ENCODE measurements at places on chromosomes 6 and 20. TPM values are rescaled to one million over a fixed set of nuclear protein-coding genes. Genes with fewer than 3 reads are reported as not detected.
A peak's percentile ranks its signal among the peaks of the same experiment; 100 is the strongest.

- no peak for DNase-seq
Observed at GRCh38 chr6:35718911-35719381, 17.9 kb upstream of the ARMC12 start.

DNA sequence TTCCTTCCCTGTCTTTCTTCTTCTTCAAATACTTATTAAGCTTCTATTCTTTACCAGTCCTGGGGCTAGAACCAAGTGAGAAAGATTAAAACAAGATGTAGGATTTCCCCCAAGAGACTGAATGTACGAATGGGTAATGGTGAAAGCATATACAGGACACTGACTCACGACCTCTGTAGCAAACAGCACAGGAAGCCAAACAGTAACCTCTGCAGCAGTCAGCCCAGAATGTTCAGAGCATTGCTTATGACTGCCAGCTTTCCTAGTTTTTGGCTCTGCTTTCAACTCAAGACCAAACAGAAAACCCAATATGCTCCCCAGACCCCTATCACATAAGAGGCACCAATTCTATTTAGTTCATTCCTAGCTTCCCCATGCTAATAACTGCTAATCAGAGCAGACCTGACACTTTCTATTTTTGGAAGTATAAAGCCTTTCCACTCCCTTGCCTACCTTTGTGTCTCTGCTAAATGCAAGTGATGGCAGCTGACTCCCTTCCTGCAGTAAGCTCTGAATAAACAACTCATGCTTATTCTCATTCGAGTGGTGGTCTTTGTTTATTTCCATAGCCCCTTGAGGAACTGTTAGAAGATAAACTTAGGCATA lies 690.6 kb downstream of the EPM2A start:
- no peak for DNase-seq

- DNase-seq, result no peak
Observed at GRCh38 chr6:25899123-25899522, 25.1 kb upstream of the SLC17A3 start.

DNA sequence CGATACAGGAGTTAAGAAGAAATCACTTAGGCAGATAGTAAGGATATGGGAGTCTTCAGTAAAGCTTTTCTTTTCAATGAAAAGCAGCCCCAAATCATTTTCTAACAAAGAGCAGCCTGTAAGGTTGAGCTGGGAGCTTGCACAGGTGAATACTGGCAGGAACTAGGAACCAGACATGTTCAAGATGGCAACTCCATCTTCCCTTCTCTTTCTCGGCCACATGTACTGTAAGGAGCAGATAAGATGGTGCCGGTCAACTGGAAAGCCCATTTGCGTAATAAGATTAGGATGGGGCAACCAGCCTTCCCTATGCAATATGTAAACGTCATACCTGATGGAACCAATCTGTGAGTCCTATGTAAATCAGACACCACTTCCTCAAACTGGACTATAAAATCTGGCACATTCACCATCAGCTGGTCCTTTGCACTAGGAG lies 46.2 kb upstream of the RNGTT start:
- DNase-seq, result no peak

- peak; percentile 50 for DNase-seq
Observed at GRCh38 chr20:38165089-38165965, at the start of gene TGM2. TGM2 (minus strand) TSS chr20:38165270; CDS start chr20:38165198, 72 bp downstream.

- DNase-seq, result no peak
Observed at GRCh38 chr6:164693944-164694343, 615.5 kb downstream of the C6orf118 start.

DNA sequence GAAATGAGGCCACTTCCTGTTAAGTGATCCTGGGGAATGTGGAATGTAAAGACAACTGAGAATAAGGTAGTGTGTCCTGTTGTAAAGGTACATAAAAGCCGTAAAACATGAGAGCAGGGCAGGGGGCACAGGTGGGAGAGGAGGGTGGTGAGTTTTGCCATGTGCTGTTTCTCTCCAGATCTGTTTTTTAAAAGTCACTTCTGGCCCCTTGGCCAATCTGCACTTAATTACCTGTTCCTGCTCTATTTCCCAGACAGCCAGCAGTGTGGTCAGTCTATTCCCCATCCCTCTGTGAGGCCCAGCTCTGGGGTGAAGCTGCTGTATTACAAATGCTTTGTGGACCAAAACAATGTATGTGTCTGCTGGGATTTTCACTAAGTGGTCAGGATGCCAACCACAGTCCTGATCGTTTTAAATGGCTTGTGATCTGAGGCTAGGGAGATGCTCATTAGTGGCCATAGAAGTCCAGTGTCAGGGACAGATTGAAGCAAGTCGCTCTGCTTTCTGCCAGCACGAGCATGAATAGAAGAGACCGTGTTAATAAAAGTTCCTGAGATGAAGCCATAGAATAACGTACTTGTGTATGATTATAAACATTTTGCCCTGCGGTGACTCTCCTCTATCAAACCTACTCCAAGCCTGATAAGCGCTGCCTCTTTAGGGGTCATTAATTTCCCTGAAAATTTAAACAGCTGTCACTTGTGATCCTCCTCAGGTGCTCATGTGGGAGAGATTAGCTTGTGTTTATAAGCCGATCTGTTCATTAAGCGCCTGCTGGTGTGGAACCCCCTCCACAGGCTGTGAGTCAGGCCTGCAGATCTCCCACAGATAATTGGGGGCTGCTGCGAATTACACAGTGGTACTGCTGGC lies 111.8 kb upstream of the CENPW start:
- no peak for DNase-seq

DNA sequence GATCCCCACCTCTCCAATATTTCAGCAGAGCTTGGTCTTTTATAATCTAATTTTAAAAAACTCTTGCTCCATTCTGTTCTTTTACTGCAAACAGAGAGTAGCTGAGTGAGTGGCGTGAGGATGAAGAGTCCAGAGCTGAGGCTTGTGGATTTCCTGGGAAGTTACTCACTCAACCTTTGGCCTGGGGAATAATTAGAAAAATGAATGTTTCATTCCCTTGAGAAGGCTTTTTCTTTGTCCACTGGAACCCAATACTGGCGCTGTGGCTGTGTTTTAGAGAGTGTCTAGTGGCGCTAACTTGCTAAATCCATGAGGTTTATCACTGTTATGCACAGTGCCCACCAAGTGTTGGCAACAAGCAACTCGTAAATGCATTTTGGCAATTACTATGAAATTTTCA lies 251.5 kb downstream of the HIVEP2 start:
- DNase-seq, result no peak

- DNase-seq, result no peak
Observed at GRCh38 chr20:53972179-53972578, 98.2 kb downstream of the BCAS1 start.

DNA sequence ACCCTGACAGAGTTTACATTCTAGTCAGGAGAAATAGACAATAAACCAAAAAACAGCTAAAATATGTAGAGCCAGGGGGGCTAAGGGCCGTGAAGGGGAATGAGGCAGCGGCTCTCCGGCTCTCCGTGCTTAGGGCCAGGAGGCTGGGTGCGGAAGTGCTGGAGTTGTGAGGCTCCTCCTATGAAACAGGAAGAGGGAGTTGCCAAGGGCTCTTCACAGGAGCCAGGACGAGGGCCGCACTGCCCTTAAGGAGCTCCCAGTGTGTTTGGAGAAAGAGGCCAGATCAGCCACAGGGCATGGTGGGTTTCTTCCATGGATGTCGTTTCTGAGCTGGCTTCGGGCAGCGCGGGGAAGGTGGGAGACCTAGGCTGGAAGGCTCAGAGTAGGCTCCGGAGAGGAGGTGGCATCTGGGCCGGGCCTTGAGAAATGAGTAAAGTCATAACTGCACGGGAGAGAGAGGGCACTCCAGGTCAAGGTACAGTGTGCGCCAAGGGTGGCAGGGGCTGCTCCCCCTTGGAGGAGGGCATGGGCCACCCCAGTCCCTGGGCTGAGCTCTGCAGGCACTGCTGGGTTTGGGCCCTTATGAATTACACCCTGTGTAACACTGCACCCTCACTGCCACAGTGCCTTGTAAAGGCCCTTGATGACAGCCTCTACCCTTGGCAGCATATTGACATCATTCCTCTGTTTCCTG lies 20.8 kb upstream of the MLN start:
- DNase-seq, result no peak

- no peak for DNase-seq
Observed at GRCh38 chr20:42714298-42715141, 475.2 kb downstream of the PTPRT start.

- peak; percentile 81 for DNase-seq
Observed at GRCh38 chr6:118776607-118777549, 117.1 kb upstream of the ASF1A start.

DNA sequence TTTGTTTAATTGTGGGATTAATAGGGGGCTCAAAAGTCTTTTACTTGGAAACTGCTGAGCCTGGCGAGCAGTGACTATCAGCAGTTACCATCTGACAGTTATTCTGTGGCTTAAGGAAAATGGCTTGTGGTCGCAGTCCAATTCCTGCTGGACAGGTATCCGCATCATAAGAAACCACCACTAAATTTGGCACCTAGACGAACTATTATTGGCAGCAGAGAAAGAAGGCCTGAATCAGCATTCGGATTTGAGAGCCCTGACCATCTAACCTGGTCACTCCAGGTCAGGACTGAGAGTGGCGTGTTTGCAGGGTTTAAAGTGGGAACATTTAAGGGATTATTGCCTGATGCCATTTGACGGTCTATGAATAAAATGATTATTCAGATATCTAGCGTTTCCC lies 146.4 kb downstream of the RPS12 start:
- DNase-seq, result no peak

- peak; percentile 49 for DNase-seq
Observed at GRCh38 chr6:149990661-149991471, 27.1 kb downstream of the ULBP1 start.

- no peak for DNase-seq
Observed at GRCh38 chr6:1621070-1621701, 11.5 kb downstream of the FOXC1 start.

DNA sequence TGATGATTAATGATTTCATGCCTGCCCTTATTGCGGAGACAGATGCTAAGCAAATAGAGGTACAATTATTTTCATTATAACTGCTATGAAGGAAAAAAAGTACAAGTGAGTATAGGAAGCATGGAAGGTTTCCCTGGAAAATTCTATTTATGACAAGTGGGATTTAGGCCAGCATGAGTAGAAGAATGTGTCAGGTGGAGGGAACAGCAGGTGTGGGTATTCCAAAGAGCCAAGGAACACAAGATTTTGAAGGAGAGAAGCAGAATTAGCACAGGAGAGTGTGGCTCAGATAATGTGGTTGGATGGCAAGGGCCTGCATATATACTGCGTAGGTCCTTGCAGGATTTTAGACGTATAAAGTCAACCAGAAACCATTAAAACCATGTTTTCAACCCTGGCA lies 11.4 kb downstream of the PLCB1 start:
- no peak for DNase-seq

- no peak for DNase-seq
Observed at GRCh38 chr6:42374018-42374669, 77.6 kb downstream of the TRERF1 start.

GRCh38 chr6:3811191-3811590 lies 38.0 kb upstream of the FAM50B start:
- no peak for DNase-seq

DNA sequence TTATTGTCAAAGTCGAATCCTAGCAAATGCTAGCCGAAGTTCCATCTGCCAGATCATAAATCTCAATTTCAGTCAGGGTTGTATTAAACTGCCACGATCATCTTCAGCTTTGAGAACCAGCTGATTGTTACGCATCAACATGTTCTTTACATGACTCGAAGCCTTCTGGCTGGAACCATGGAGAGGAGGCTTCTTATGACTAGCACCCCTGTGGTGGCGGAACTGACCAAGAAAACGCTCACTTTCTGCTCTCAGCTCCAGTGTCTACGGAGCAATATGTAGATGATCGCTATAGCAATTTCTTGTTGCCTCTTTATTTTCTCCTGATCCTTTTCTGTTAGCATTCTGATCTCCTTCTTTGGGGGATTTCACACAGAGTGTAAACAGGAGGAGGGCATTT lies 479.4 kb upstream of the SLC35B3 start:
- no peak for DNase-seq

DNA sequence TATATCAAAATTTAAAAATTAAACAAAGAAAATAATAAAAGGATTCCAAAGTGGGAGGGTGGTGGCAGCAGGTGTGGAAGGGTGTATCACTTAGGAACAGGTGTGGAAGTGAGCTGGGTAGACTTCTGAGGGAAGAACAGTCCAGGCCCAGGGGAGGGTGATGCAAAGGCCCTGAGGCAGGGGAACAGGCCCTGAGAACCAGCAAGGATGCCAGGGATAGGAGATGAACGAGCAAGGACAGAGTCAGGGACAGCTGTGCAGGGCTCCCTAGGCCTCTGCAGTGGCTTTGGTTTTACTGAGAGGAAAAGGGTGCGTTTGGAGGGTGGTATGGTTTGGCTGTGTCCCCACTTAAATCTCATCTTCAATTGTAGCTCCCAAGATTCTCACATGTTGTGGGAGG lies 9.4 kb upstream of the RAET1E start:
- no peak for DNase-seq

GRCh38 chr20:3190681-3191111 lies 13.8 kb downstream of the DDRGK1 start:
- no peak for DNase-seq

- peak; percentile 89 for DNase-seq
Observed at GRCh38 chr6:37182736-37183590, 13.0 kb downstream of the PIM1 start.

- DNase-seq, result no peak
Observed at GRCh38 chr6:17281497-17282481, 628 bp downstream of the RBM24 start.

DNA sequence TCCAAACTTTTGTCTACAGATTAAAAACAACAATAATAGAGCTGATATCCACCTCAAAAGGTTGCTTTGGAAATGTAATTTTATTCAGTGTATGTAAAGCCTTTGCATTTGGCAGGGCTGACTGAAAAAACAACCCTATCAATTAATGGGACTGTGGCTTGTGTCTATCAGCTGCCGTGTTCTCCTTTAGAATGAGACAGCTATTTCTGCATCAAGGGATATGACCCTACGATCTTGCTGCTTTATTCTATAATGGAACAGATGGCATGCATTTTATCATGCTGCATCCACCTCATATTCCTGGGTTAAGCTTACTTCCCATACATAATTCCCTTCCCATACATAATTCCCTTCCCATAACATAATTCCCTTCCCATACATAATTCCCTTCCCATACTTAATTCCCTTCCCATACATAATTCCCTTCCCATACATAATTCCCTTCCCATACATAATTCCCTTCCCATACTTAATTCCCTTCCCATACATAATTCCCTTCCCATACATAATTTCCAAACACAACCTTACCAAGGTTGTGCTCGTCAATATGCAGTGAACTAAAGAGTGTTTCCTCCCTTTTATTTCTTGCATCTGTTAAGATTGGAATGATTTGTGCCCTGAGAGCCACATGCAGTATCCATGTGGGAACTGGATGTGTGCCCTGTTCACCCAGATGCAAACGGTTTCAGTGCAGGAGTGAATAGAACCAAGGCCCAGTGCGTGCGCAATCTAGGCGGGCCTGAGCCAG lies 26.8 kb downstream of the SERPINB6 start:
- no peak for DNase-seq

COL21A1 gene
- not detected for total RNA-seq

WFDC5 gene
- not detected for total RNA-seq

LAMA5 gene
- total RNA-seq, result 0.63 TPM

C6orf52 gene
- 2.3 TPM for total RNA-seq

NKX2-4 gene
- total RNA-seq, result not detected

IL20RA gene
- not detected for total RNA-seq

AK9 gene
- 3.1 TPM for total RNA-seq

VGLL2 gene
- not detected for total RNA-seq

HTR1E gene
- not detected for total RNA-seq

TNXB gene
- 3.4 TPM for total RNA-seq

KCNS1 gene
- total RNA-seq, result 0.11 TPM

TUBB2B gene
- not detected for total RNA-seq

COL9A1 gene
- not detected for total RNA-seq

ACOT8 gene
- total RNA-seq, result 29.3 TPM

DEFB124 gene
- total RNA-seq, result not detected

BPIFB1 gene
- not detected for total RNA-seq

CST7 gene
- total RNA-seq, result 43.9 TPM

OPRM1 gene
- total RNA-seq, result not detected

Measured in activated CD8-positive, alpha-beta T cell treated with anti-CD3 and anti-CD28 coated beads, Interleukin-2, amount 10 ng/mL, durations not matched to agents 7 days and 5 days (primary cell).